ENCODE measurements at places on chromosomes 1 and 21.

GRCh38 chr1:216936779-216937178 is 213.6 kb upstream of the ESRRG start:
- no peak for DNase-seq

GRCh38 chr1:35706846-35707600 is 11.7 kb downstream of the C1orf216 start:
- DNase-seq: peak; percentile 75

DNA sequence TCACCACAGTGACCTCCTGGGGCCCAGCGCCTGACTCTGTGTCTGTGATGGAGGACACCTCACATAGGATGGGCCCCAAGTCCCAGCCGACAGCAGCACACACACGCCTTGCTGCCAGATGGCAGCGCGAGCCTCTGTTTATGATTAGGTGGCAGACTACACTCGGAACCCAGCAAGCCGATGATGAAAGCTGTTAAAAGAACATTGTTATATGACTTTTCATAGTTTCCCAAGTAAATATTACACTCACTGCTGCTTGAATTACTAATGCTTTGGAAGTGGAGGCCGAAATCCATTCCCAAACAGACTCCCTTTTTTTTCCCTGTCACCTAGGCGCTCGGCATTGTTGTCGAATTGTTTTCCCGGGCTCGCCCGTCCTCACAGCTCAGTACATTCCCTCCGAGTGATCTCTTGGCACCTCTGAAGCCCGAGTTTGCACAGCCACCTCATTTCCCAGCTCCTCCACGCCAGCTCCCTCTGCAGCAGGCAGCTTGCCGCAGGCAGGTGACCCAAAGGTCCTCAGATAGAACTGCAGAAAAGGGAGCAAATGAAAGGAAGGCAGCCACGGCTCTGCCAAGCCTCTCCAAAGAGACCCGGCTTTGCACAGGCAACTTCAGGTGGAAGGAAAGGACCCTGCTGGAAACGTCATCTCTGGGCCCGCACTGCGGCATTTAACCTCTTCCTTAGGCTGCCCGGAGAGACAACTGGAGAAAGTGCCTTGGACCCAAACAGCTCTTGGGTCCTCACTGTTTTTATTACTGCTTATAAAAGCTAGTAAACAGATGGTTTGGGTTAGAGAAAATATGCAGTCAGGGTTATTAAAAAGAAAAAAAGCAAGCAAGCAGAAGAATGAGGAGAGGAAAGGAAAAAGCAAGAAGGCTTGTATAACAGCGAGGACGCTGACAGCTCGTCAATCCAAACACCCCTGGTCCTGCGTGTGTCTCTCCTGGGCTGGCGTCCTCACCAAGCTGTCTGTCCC is 72.2 kb upstream of the SLC25A33 start:
- DNase-seq: no peak

DNA sequence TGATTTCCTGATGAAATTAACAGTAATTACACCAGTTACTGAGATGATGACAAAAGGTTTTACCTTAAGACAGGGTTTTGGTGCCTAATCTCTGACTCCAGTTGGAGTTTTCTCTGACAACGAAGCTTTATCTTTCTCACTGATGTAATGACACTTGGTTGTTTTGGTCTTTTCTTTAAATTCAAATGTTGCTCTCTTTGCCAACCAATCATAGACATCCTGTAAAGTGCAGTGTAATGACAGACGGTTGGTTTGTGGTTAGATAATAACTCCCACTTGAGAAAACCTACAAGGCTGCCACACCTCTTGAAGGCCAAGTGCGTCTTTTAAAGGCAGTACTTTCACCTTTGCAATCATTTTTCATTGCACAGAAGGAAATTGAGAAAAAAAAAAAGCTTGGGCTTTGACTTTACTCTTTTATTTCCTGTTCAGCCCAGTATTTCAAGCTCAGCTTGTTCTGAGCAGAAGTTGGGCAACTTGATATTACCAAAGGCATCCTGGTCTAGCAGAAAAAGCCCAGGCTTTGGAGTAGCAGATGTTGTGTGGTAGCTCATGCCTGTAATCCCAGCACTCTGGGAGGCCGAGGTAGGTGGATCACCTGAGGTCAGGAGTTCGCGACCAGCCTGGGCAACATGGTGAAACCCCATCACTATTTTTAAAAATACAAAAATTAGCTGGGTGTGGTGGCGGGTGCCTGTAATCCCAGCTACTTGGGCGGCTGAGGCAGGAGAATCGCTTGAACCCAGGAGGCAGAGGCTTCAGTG is 14.9 kb downstream of the PDIK1L start:
- no peak for DNase-seq

DNA sequence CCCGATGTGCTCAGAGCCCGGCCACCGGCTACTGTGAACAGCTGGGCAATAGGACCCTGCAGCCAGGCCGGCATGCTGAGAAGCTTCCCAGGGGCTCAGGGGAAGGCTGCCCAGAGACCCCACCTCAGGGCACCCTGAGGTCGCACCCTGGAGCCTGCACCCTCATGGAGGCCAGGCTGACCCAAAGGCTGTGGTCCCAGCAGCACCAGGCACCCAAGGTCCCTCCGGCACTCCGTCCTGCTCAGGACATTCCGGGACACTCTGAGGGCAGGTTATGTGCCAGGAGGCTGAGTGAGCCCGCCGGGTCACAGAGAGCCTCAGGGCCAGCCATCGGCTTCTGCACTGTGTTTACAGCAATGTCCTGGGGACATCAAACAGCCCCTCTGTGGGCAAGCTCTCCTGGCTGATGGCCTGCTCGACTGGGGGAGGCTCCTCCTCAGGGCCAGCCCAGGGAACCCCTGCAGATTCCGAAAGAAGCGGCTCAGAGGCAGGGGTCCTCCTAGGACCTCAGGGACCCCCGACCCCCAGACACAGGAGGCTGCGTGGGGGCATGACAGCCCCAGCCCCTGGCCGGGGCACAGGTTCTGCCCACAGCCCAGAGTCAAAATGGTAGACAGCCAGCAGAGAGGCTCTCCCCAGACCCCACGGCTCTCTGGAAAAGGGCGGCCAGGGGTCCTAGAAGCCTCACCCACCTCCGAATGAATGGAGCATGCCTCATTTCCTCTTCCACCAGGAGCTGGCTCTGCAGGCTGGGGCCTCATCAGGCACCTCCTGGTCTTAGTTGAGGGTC is 8.2 kb downstream of the SLC19A1 start:
- DNase-seq: no peak

- no peak for DNase-seq
Measured at GRCh38 chr1:159204161-159205141, at the start of gene ACKR1. Gene ACKR1, plus strand, starts transcription at chr1:159204875. Its CDS starts 85 bp downstream, at chr1:159204960.

GRCh38 chr1:204920511-204920910 is 49.8 kb downstream of the NFASC start:
- no peak for DNase-seq

GRCh38 chr1:56856186-56856585 is 1.6 kb downstream of the C8A start:
- DNase-seq: no peak

GRCh38 chr1:33375316-33375715 is 54.4 kb upstream of the A3GALT2 start:
- DNase-seq: no peak

- DNase-seq: no peak
Measured at GRCh38 chr1:156975084-156975483, 54.7 kb downstream of the LRRC71 start.

- DNase-seq: no peak
Measured at GRCh38 chr21:33314111-33314510, 10.7 kb upstream of the IFNAR1 start.

DNA sequence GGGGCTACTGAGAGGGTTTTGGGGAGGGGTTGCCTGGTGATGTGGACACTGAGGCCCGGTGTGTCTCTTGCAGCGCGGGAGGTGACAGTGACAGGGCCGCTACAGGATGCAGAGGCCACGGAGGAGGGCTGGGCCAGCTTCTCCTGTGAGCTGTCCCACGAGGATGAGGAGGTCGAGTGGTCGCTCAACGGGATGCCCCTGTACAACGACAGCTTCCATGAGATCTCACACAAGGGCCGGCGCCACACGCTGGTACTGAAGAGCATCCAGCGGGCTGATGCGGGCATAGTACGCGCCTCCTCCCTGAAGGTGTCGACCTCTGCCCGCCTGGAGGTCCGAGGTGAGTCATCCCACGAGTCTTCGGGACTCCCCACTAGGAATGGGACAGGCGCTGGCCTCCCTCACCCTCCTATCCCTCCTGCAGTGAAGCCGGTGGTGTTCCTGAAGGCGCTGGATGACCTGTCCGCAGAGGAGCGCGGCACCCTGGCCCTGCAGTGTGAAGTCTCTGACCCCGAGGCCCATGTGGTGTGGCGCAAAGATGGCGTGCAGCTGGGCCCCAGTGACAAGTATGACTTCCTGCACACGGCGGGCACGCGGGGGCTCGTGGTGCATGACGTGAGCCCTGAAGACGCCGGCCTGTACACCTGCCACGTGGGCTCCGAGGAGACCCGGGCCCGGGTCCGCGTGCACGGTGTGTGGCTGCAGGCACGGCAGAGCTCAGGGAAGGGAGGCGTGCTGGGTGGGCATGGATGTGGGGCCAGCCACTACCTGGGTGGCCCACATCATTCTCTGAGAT is 72.5 kb downstream of the OBSCN start:
- peak; percentile 29 for DNase-seq

DNA sequence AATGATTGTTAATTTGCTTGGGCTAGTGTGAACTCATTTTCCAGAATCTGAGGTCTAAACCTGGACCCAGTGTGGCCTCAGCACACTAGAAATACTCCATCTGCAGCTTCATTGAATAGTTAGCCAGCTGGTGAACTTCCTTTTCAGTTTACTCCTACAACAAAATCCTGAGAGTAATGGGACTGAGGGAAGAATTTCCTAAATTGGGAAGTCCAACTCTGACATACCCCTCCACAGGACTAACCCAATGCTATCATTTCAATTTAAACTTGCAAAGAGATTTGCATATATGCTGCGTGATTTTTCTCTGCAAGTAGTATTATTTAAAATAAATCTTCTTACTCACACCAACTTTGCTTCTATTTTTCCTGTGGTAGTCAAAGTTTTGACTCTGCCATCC is 27.8 kb upstream of the PIGC start:
- no peak for DNase-seq

GRCh38 chr1:43612406-43612805 is 37.5 kb upstream of the KDM4A start:
- no peak for DNase-seq

DNA sequence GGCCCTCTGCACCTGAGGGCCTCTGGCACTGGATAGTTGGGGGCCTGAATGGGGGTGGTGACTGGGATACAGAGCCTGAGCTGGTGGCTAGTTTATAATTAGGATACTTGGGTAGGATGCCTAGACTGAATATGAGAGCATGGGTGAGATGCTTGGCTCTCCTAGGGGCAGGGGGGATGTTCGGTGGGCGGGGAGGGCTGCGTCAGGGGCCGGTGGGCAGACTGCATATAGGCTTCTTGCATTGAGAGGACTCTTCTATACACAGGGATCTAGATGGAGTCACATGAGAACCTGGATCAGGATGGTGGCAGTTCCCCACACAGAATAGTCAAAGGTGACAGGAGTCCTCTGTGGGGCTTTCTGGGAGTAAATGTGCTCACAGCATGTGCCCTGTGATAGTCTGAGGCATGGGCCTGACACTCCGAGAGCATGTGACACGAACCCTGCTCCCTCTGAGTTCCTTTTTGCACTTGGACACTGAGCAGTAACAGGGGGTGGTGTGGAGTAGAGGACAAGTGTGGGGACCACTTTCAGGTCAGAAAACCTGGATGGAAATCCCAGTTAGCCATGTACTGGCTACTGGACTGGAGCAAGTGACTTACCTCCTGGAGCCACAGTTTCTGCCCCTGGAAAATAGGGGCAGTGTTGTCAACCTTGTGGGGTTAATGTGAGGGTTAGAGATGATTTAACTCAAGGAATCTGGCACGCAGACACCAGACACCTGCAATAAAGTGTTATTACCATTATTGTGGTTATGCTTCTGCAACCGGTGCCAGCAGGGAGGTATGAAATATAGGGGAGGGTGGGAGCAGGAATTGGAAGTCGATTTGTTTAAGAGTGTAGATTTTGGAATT is 2.2 kb downstream of the MAP7D1 start:
- no peak for DNase-seq

GRCh38 chr21:17139696-17140095 is 373.1 kb upstream of the CXADR start:
- DNase-seq: no peak

GRCh38 chr1:97826820-97827219 is 94.0 kb downstream of the DPYD start:
- DNase-seq: no peak

DNA sequence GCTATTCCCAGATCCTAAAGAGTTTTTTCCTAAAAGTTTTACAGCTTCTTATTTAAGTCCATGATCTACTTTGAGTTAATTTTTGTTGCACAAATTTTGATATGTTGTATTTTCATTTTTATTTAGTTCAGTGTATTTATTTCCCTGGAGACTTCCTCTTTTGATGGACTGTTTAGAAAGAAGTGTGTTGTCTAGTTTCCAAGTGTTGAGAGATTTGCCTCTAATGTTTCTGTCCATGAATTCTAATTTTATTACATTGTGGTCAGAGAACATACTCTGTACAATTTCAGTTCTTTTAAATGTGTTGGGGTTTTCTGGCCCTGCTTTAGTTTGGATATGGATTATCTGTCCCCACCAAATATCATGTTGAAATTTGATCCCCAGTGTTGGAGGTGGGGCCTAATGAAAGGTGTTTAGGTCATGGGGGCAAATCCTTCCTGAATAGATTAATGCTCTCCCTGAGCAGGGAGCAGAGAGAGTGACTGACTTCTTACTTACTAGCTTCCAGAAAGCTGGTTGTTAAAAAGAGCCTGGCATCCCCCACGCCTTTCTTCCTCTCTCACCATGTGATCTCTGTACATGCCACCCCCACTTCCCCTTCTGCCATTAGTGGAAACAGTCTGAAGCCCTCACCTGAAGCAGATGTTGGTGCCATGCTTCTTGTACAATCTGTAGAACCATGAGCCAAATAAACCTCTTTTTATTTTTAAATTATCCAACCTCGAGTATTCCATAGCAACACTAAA is 4.6 kb downstream of the CHD1L start:
- no peak for DNase-seq

GRCh38 chr1:228697207-228698016 is 37.9 kb upstream of the RHOU start:
- DNase-seq: no peak

GRCh38 chr1:70017770-70018169 is 187.6 kb downstream of the LRRC40 start:
- DNase-seq: no peak

DNA sequence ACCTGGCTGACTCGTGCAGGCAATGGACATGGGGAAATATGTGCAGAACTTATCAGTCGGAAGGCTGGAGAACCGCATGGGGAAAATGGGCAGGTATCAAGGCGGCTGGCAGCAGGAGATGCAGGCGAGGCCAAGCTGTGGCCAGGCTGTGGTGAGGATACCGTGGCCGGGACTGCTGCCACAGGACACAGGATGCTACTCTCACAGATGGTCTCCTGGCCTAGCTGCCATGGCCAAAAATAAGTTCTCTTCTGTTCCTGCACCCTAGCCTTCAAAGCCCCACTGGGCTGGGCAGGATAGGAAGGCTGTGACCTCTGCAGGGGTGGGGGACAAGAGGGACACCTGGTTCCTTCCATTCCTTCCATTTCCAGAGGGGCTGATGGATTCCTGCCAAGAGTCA is 26.4 kb downstream of the TEX35 start:
- no peak for DNase-seq

DNA sequence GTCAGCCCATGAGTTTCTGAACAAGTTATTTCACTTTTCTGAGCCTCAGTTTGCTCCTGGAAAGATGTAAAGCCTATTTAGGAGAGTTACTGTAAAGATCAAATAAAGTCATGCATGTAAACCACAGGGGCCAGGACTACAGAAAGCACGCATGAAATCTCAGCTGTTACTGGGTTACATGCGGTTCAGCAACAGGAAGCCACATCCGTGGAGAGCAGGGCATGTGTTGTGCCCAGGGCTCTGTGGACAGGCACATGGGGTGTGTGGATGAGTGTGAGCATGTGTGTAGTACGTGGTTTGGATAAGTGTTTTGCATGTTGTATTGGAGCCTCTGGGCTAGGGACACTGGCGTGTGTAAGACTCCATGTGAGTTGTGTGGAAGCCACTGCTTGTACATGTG is 2.2 kb upstream of the EPHA2 start:
- no peak for DNase-seq

Measured in H9 (cell line).